CD4-positive, alpha-beta T cell treated with Interleukin-6 at 100 ng/mL for 8 hours (primary cell): ENCODE measurements at places on chromosomes 2 and 18.

DNA sequence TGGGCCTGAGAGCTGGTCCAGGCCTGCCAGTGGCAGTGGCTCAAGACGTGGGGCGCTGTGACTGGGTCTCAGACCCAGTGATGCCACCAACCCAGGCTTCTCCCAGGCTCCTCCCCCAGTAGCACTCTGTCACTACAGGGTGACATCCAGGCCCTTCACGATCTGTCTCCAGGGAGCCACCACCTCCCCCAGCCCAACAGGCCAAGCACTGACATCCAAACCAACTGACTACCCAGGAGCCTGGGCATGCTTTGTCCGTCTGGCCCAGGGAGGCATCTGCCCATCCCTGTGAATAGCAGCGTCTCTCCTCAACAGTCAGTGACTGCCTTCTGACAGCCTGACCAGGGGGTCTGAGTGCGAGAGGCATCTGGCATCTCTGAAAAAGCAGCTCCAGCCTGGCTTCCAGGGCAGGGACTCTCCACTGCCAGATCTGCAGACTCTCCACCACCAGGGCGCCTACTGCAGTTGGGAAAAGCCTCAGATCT is 13.0 kb downstream of the TEX44 start:
- no peak for DNase-seq

GRCh38 chr2:65647249-65647842 is 214.9 kb upstream of the SPRED2 start:
- no peak for DNase-seq

DNA sequence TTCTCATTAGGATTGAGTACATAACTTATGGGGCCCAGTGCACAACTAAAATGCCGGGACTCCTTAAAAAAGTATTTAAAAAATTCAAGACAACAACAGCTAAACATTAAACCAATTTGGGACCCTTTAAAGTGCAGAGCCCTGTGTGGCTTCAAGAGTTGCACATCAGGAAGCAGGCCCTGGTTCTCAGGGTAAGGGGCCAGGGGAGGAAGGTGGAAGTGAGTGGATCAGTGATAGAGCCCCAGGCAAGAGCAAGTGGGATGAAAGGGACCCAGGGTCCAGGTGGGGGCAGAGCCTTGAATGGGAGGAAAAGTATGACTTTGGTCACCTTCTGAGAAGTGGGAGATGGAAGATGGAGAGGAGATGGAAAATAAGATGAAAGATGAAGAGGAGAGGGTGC is 2.3 kb upstream of the FHOD3 start:
- no peak for DNase-seq

DNA sequence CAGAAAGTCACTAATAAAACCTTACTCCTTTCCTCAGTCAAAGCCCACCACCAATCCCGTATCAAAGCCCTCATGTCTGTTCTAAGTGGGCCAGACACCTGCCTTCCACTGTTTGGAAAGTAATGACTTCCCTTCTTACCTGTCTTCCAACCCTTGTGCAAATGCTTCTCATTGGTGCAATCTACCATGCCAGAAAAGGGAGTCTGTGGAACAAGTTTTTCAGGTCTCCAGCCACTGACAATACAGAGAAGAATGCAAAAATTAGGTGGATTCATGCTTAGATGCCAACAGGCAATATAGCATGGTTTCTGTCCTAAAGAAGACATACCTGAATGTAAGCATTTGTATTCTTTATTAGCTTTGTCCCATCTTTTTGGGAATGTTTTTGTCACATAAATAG is 1140.6 kb upstream of the LRRTM1 start:
- no peak for DNase-seq

GRCh38 chr2:9247786-9248185 is 41.2 kb downstream of the ASAP2 start:
- DNase-seq: no peak

DNA sequence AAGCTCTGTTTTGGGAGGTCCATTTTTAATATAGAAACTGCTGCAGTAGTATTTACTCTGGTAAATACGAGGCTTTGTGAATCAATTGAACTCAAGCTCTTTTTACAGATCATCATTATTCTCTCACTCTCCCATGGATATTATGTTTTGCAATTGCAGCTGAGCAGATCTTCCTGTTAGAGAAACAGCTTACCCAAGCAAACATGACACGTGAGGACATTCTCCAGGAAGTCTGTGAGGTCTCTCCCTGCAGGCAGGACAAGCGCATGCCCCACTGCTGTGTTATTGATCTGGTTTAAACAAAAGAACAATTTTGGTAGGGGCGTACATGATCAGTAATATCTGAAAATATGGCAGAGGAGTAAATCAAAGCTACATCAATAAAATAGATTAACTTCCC is 72.1 kb downstream of the COL6A3 start:
- no peak for DNase-seq

- DNase-seq: no peak
Observed at GRCh38 chr18:79248495-79249060, 147.2 kb upstream of the NFATC1 start.

- DNase-seq: no peak
Observed at GRCh38 chr2:42792087-42792582, 248 bp downstream of the HAAO start.

GRCh38 chr2:60490441-60490840 is 63.0 kb downstream of the BCL11A start:
- no peak for DNase-seq

DNA sequence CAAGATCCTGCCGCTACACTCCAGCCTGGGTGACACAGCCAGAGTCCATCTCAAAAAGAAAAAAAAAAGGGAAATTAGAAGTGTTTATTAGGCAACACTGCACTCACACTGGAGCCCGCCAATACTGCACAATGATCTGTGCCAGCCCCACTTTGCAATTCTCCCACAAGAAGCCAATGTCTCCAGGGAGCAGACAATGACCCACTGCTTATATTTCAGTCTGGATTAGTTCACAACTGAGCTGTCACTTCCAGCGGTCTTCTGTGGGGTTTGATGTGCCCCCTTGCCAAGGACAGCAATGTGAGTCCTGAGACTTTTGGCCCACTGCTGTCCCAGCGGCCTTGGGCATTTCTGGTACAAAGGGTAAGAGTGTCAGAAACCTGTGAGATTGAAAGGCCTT is 85.6 kb upstream of the PPM1B start:
- no peak for DNase-seq

GRCh38 chr2:66575625-66576310 is 140.8 kb downstream of the MEIS1 start:
- no peak for DNase-seq

GRCh38 chr2:72143441-72144273 is 4.0 kb downstream of the CYP26B1 start:
- no peak for DNase-seq

GRCh38 chr2:181304011-181304844 is 153.0 kb upstream of the ITGA4 start:
- peak; percentile 8 for DNase-seq
